Cardiac septum (tissue), 1 donor: ENCODE measurements at places on chromosomes 3 and 15. TPM values are rescaled to one million over a fixed set of nuclear protein-coding genes. Genes with fewer than 3 reads are reported as not detected.

HSPBAP1 gene
- 4.3 TPM for total RNA-seq

RASA2 gene
- 7.1 TPM for total RNA-seq

MKRN3 gene
- total RNA-seq, result 0.32 TPM

XCR1 gene
- not detected for total RNA-seq

IL12A gene
- 0.51 TPM for total RNA-seq
